Right lung (tissue), 10 donors: ENCODE measurements at places on chromosomes 1 and 21. TPM values are rescaled to one million over a fixed set of nuclear protein-coding genes. Genes with fewer than 3 reads are reported as not detected.
A peak's percentile ranks its signal among the peaks of the same experiment; 100 is the strongest.

GRCh38 chr1:117146575-117147340 is 25.2 kb upstream of the TRIM45 start:
- DNase-seq = no peak

GRCh38 chr21:36200081-36200561 is 43.5 kb downstream of the DOP1B start:
- no peak for DNase-seq

The F5 gene
- 1.5 TPM for polyA plus RNA-seq

- DNase-seq = peak; percentile 83
Observed at GRCh38 chr1:25952841-25953401, 44.9 kb downstream of the PAFAH2 start.
